T-helper 22 cell (primary cell): ENCODE measurements at places on chromosomes 3 and 15.

DNA sequence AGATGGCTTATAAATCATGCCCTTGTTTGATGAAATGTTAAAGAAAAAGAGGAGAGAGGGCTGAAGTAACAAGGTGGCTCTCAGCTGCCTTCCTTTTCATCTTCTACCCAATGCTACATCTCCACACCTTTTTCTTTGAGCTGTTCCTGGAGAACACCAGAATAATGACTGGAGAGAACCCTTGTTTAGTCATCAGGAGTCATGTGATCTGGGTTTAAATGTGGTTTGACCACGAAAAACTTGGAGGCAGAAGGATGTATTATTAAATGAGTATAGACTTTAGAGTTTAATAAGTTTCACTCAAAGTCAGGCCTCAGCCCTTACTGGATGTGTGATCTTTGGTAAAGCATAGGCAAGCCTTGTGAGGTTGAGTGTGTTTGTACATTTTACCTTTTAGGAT is 230.3 kb upstream of the TBL1XR1 start:
- DNase-seq: no peak

- DNase-seq: no peak
Observed at GRCh38 chr3:28150465-28151206, 90.8 kb upstream of the CMC1 start.

DNA sequence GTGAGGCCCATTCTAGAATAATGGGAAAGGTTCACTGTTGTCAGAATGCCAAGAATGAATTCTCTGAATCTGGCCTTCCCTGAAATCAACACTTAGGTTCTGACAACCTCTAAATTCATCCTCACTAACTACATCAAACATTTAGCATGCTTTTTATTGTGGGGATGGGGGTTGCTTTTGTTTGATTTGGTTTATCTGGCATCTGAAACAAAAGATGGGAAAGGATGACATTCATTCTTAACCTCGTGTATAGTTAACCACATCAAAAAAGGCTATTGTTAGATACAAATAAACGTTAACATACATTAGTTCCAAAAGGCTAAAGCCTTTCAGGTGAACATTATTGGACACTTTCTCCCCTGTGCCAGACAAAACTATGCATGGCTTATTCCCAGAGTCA is 357.3 kb downstream of the FHIT start:
- DNase-seq: no peak

DNA sequence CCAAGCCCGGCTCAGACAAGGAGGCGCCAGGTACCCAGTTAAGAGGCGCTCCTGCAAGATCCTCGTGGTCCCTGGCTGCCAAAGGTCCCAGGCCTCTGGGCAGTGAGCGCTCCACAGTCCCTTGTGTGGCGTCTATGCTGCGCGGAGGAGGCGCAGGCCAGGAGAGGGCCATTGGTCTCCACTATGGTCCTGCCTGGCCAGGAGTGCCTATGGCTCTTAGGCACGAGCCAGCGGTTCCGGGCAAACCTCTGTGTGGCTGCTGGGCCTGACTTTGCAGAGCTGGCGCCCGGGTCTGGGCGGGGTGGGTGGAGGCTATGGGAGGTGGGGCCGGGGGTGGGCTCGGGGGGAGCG is 660 bp upstream of the ADAMTSL3 start:
- DNase-seq: no peak

DNA sequence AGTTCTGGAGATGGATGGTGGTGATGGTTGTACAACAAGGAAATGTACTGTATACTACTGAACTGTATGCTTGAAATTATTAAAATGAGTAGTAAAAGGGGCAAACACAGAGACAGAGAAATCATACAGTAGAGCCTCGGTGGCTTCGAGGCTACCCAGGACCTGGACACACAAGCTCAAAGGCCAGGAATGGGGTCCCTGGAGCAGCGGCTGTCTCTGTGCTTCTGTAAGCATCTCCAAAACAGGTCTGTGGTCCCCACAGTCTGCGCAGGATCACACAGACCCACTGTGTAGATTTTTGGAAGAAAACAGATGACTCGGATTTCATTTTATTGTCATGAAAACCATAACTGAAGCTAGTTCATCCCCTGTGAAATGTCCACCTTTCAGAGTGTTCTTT is 39.7 kb downstream of the PGPEP1L start:
- DNase-seq: no peak

- no peak for DNase-seq
Observed at GRCh38 chr3:161474139-161474538, 22.5 kb upstream of the OTOL1 start.

DNA sequence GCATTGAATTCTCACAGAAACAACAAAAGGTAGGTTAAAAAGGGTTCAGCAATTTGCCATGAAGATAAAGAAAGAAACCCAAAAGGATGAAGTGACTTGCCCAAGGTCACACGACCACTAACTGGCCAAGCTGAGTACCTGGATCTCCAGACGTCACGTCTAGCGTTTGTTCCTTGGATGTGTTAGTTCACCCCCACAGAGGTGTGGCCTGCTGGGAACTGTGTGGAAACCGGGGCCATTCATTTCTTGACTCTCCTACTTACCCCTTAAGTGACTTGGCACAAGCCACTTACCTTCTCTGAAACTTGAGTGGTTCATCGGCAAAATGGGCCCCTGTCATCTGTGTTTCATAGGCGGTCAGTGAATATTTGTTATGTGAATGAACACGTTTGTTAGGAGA is 244.3 kb upstream of the SLCO3A1 start:
- DNase-seq: no peak

- DNase-seq: no peak
Observed at GRCh38 chr15:75215107-75216004, 13.7 kb downstream of the C15orf39 start.

DNA sequence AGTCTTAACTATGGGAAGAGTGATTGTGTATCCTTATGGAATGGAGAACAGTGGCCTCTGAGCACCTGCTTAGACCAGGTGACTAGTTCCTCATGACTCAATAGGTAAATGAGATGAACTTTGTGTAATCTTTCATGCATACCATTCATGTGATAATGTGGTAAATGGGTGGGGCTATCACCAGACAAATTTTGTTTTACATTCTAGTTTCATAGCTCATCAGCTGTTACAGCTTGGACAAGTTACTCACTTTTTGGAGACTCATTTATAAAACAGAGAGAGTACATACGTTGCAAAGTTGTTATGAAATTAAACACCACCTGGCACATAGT is 103.7 kb upstream of the TGFBR2 start:
- DNase-seq: no peak

DNA sequence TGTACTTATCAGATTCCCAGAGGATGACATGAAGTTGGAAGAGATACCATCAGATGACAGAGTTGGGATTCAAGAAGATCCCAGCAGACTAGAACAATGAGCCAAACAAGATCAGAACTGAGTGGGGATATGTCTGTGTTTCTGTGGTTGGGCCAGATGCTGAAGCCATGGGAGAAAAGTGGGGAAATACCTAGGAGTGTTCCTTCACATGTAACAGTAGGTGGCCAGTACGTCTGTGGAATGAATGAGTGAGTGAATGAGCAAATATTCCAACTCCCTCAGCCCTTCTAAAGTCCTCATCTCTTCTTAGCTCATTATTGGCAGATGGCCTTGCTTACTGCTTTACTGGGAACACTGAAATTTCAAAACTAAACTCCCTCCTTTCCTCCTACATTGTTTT is 32.2 kb upstream of the GREM1 start:
- DNase-seq: no peak

GRCh38 chr3:168272343-168272985 is 176.7 kb upstream of the GOLIM4 start:
- DNase-seq: no peak

DNA sequence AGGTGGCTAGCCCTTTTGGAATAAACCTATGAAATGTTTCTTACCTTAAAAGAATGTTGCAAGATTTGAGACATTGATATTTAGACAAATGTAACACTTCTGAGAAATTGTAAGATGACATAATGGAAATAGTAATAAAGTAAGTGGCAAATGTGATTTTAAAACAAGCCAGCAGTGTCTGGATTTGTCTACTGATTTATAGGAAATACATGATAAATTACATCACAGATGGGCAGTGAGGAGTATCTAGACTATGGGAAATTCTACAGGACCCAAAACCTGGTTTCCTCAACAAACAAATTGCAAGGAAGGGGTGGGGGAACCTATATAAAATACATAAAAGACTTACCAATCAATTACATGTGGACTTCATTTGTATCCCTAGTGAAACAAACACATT is 37.1 kb downstream of the NANOGP8 start:
- DNase-seq: no peak

DNA sequence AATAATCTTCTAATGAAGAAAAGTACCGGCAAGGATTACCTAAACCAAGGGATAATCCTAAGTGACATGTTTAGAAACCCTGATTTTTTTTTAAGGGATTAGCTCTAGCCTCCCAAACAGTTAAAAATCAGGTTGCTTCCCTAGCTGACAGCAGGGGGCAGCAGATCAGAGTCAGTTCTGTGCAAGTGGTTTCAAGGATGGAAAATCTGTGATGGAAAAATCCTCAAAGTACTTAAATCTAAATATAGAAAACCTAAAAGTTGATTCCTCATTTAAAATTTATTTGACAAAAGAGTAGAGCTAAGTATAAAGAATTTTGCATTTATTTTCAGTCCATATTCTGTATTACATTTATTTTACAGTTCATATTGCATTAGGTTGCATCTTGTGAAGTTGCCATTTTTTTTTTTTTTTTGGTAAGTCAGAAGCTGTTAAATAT is 107.6 kb downstream of the PEX5L start:
- DNase-seq: no peak

GRCh38 chr15:57730876-57731275 is 24.4 kb downstream of the POLR2M start:
- no peak for DNase-seq

DNA sequence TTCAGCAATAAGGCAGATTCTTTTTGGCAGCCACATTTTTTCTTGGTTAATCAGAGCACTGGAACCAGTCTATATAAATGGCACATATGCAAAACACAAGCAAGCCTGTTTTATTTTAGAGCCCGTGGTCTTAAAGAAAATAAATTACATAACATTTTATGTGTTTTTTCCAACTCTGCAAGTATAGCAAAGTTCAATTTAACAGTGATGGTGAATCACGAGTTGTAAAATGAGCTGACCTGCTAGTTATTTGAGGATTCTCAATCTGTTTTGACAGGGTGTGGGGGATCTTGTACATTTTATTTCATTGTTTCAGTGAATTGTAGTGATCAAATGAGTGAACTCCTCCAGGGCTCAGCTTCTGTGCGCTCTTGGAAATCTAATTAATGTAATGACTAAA is 2.7 kb downstream of the ARHGEF26 start:
- no peak for DNase-seq

DNA sequence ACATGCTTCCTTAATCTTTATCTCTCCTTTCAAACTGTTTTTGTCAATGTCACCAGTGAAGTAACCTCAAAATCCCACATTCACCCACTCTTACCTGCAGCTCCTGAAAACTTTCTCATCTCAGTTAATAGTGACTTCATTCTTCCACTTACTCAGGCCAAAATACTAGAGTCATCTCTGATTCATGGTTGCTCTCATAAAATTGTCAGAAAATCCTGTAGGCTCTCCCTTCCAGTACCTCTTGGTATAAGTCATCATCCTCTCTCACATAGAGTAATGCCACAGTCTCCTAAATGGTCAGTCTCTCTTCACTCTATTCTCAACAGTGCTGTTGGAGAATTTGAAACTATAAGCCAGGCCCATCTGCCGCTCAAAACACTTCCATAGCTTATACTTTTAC is 34.9 kb upstream of the POU1F1 start:
- DNase-seq: no peak

GRCh38 chr3:45092132-45093031 is 53.8 kb downstream of the CDCP1 start:
- DNase-seq: no peak

- no peak for DNase-seq
Observed at GRCh38 chr3:139534992-139535879, 4.3 kb downstream of the RBP1 start.

DNA sequence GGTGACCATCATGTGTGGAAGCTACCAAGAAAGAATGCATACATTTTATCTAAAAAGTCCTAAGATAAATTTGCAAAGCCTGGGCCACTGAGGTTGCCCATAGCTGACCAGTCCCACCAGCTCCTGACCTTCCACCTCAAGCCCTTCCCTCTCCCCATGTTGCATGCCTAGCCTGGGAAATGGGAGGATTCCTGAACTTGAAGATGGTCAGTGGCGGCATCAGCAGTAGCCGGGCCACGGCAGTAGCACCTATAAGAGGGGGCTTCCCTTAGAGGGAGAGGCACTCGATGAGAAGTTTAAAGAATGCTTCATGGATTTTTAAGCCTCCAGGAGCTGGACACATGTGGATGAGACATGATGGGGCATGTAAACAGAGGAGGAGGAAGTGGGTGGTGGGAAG is 172.1 kb downstream of the KLF13 start:
- no peak for DNase-seq

GRCh38 chr3:195117978-195118581 is 152.9 kb downstream of the XXYLT1 start:
- DNase-seq: no peak

- no peak for DNase-seq
Observed at GRCh38 chr15:86645925-86646500, 566.3 kb downstream of the AGBL1 start.

DNA sequence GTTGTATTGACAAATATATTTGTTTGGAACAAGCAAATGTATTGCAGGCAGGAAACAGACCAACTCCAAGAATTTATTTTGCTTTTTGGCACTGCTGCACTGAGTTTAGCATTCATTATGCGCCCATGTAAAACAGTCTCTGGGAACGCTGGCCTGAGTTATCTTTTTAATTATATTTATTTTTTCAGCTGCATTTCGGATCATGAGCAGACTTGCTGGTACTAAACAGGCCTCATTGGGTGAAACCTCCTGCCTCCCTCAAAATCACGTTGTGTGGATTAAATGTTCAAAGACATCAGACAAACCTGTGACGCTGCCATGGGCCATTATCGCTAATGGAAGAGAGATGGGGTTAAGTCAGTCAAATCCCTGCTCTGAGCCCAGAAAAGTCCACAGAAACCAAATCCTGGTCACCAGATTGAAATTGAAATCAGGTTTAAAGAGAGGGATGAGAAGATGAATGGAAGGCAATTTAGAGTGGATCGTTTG is 511.1 kb upstream of the PROK2 start:
- DNase-seq: no peak

DNA sequence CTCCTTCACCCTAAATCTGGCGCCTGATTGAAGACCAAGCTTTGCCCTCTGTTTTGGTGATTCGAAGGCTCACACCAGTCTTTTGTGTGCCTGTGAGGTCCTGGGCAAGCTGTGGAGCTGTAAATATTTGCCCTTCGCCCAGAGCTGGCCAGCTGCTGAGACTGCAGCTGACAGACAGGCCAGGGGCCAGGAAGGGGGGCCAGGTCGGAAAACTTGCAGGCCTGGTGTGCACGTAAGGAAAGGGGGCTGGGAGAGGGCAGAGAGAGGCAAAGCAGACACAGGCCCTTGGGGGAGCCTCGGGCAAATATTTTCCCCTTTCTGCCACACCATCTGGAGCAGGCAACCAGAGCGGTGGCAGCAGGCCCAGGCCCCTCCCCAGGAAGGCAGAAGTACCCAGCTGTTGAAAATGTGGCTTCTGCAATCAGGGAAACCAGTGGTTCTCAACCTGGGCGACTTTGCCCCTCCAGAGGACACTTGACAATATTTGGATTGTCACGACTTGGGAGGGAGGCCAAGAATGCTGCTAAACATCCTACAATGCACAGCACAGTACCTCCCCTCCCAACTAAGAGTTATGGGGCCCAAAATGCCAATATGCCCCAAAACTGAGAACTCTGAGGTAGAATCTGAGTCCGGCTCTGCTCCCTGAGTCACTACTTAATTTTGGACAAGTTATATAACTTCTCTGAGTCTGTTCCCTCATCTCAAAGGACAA is 2.5 kb downstream of the PDZRN3 start:
- no peak for DNase-seq
